ENCODE measurements at places on chromosomes 11 and 22.
A peak's percentile ranks its signal among the peaks of the same experiment; 100 is the strongest.

DNA sequence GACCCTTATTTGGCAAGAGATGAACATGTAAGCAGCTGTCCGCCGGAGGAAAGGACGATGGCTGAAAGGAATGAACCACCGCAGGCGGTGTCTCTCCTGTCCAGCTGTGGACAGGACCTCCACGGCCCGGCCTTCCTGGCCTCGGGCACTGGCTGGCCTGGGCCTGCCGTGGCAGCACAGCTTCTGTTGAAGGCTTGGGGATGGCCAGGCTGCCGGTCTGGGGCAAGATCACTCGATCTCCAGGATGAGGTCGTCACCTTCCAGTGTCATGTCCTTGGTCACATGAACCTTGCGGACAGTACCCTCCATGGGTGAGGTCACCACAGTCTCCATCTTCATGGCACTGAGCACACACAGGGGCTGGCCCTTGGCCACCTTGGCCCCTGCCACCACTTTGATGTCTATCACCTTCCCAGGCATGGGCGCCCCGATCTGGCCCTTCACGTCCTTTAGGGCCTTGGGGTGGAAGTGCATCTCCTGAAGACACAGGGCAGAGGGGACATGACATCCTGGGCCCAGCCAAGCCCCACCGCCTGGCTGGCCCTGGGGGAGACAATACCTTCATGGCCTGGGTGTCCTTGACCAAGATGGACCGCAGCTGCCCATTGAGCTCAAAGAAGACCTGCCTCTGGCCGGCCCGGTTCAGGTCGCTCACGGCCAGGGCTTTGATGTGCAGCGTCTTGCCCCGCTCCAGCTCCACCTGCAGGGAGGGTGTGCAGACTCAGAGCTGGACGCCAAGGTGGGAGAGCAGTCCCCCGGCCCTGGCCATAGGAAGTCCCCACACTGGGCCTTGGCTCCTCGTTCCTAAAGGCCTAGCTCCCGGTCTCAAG lies 5.6 kb downstream of the RCE1 start:
- DNase-seq, result no peak

- DNase-seq, result no peak
Measured at GRCh38 chr22:27840436-27840835, 38.9 kb upstream of the MN1 start.

GRCh38 chr11:31641477-31642062 lies 132.0 kb downstream of the ELP4 start:
- DNase-seq, result peak; percentile 4

DNA sequence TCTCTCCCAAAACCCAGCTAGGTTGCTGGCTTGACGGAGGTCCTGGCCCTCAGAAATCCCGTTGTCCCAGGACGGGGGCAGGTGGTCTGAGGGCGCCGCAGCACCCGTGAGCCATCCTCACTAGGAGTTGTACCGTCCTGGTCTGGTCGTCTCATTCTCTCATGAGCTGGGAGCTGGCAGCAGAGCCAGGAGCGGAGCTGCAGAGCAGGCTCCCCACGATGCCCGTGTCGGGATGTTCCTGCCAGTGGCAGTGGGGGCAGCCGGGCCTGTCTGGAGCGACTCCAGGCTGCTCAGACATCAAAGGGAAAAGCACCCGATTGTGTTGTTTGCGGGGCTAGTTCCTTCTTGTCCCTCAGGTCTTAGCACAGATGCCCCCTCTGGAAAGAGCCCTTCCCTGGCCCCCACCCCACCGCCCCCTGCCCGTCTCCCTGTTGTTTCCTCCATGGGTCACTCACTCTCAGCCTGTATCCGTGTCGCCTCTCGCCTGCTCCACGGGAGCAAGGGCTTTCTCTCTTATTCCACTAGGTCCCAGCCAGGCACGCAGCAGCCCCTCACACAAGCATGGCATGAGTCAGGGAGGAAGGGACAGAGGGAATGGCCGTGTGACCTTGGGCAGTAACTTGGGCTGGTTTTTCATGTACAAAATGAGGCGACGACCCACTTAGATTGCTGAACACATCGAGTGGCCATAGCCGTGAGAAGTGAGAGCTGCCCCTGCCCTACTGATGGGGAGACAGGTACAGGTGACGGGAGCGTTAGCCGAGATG lies 23.2 kb upstream of the MGAT3 start:
- no peak for DNase-seq

All from GM03348 (cell line).